ENCODE measurements at places on chromosomes 3 and 15. TPM values are rescaled to one million over a fixed set of nuclear protein-coding genes. Genes with fewer than 3 reads are reported as not detected.
A peak's percentile ranks its signal among the peaks of the same experiment; 100 is the strongest.

GRCh38 chr3:184133840-184134745 lies 1.1 kb upstream of the EIF2B5 start:
- peak; percentile 96 for DNase-seq

- no peak for DNase-seq
These were observed 65.9 kb upstream of the KLF13 start for GRCh38 chr15:31260646-31261265.

- peak; percentile 32 for DNase-seq
These were observed 1085.2 kb upstream of the CADM2 start for GRCh38 chr3:83873550-83873949.

DNA sequence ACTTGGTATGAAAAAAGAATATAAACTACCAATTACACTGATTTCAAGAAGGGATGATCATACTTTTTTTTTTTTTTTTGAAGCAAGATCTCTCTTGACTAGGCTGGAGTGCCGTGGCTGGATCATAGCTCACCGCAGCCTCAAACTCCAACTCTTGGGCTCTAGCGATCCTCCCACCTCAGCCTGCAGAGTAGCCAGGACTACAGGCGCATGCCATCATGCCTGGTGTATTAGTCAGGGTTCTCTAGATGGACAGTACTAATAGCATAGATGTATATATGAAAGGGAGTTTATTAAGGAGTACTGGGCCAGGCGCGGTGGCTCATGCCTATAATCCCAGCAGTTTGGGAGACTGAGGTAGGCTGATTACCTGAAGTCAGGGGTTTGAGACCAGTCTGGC lies 11.5 kb upstream of the SEC11A start:
- DNase-seq = no peak

DNA sequence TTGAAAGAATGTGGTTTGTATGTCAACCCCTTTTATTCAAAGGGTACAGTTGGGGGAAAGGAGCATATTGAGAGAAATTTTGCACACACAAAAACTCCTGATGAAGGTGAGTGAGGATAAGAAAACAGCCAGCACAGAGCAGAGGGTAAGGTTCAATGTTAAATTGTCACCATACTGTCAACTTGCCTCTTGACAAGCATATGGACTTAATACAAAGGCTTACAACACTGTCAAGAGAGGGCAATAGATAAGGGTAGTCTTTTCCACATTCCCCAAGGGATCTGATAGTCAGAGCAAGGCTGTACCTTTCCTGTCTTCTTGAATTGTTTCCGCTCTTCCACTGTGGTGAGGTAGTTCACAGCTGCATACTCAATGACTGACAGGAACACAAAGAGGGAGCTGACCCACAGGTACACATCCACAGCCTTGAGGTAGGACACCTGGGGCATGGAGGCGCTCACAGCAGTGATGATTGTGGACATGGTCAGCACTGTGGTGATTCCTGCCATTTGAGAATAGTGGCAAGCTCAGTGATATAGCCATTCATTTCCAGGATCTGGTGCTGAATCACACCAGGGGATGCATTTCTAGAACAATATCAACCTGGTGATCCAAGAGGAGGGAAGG lies 20.4 kb upstream of the RIOX2 start:
- no peak for DNase-seq

Gene KLF13
- total RNA-seq = 32.1 TPM

Gene ACKR2
- total RNA-seq = 0.53 TPM

Gene CCDC33
- total RNA-seq = 0.04 TPM

Data from muscle of leg (tissue), 16 donors.